A172 (cell line): ENCODE measurements at places on chromosomes 1 and 21.

GRCh38 chr1:162904579-162904978 lies 43.6 kb upstream of the CCDC190 start:
- DNase-seq: peak; percentile 77

DNA sequence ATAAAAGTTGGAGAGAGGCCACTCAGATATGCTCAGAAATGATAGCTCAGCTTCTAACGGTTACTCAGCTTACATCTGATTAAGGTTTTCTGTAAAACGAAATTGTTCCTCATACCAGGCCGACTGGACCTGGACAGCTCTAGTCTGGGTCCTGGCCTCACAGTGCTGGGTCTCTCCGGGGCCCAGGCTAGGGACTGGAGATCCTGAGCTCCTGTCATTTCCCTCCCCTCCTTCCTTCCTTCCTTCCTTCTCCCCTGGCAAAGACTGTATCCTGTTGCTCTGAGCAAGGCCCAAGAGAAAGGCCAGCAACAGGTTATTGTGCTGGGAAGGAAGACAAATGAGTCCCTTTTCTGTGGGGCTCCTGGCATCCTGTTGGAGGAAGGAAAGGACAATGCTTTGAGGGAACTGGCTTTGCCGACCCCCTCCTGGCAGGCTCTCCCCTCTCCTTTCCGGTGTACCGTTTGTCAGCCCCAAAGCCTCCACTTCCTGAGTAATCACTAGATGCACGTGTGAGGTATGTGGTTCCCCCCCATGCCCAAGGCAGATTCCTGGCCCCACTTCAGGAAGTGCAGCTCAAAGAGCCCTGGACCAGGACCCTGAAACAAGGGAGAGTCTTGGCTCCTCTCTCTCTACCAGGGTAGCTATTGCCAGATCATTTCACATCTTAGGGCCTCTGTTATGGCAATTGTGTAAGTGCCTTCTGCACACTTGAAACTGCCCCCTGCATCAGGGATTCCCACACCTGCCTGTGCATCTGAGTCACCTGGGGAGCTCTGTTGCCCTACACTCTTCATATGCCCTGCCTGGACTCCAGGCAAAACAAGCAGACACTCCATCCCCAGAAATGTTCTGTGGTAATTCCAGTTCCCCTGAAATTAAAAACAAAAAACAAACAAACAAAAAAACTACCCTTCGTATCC lies 212.7 kb upstream of the FGGY start:
- peak; percentile 58 for DNase-seq

- no peak for DNase-seq
These were observed 1.2 kb upstream of the SMIM1 start for GRCh38 chr1:3771108-3772026.

DNA sequence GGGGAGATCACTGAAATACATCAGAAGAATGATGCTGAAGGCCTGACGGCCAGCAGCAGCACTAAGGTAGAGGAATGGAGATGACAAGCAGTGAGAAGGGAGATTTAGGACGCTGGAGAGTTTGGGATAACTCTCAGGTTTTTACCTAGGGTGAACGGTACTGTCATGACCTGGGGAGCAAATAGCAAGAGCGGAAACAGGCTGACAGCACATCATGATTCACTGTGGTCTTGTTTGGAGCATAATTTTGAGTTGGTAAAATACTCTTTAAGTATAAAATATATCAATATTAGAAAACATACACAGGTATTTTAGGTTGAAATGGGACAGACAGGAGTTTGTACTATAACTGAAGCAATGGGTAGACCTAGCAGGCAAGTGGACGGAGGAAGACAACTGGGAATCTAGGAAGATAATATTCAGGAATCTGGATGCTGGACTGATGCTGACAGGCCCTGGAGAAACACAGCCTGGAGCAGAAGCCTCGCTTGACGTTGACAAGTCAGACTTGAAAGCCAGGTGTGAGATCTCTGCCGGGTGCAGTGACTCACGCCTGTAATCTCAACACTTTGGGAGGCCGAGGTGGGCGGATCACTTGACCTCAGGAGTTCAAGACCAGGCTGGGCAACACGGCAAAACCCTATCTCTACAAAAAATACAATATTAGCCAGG lies 33.3 kb downstream of the ALG14 start:
- peak; percentile 37 for DNase-seq

DNA sequence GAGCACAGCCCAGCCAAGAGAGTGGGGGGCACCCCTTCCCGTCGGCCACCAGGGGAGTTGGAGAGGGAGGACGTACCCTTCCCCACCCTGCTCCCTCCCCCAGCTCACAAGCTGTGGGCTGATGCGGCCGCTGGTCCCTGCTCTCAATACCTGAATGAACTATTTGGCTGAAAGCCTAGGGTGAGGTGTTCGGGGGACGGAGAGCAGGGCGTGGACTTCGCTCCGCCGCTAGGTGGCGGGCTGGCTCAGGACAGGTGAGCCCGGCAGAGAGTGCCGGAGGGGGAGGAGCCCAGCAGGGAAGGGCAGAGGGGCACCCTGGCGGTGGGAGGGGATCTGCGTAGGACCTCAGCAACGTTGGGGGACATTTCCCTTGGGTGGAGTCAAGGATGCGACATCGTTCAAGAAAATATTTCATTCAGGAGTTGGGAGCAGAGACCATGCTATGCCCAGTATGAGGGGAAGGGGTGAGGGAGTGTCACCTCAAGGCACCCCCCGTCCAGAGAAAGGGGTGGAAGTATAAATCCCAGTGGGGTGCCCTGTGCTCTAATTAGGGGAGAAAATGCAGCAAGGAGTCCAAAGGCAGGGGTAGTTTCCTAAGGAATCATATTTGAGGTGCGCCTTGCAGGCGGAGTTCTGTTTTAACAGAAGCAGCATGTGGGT lies 12.0 kb upstream of the RHBG start:
- no peak for DNase-seq

DNA sequence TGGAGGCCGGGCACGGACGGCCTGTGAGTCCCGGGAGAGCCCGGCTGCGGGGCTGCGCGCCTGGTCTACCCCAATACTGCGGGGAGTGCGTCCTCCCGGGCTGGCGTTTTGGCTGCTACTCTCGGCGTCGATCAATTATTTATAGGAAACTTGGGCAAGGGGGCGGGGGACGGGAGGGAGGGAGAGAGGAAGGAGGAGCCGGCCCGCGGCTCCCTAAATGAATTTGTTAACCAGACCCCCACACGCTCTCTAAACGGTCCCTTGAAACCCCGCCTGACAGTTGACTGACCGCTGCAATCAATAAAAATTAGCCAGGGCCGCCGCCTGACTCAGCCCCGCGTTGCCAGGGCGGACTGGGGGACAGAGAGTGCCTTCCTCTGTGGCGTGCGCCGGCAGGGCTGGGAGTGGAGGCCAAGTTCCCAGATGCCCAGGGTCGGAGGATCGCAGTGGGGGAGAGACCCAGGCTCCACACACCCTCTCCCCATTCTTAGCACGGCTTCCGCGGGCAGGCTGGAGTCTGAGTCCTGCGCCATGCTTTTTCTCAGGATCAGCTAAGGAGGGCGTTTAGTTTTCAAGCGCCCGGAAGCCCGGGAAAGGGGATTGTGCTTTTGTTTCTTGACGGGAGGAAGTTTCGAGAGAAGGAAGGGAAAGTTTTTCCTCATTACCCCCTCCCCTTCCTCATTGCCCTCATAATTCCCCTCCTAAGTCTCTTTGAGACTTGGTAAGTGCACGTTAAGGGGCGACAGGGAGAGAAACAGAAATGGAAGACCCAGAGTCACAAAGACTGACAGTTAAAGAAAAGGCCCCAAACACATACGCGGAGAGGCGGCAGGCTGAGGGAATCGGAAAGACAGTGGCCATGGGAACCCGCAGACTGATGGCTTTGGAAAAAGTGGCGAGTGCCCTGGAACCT lies 6.2 kb downstream of the PAX7 start:
- DNase-seq: no peak

DNA sequence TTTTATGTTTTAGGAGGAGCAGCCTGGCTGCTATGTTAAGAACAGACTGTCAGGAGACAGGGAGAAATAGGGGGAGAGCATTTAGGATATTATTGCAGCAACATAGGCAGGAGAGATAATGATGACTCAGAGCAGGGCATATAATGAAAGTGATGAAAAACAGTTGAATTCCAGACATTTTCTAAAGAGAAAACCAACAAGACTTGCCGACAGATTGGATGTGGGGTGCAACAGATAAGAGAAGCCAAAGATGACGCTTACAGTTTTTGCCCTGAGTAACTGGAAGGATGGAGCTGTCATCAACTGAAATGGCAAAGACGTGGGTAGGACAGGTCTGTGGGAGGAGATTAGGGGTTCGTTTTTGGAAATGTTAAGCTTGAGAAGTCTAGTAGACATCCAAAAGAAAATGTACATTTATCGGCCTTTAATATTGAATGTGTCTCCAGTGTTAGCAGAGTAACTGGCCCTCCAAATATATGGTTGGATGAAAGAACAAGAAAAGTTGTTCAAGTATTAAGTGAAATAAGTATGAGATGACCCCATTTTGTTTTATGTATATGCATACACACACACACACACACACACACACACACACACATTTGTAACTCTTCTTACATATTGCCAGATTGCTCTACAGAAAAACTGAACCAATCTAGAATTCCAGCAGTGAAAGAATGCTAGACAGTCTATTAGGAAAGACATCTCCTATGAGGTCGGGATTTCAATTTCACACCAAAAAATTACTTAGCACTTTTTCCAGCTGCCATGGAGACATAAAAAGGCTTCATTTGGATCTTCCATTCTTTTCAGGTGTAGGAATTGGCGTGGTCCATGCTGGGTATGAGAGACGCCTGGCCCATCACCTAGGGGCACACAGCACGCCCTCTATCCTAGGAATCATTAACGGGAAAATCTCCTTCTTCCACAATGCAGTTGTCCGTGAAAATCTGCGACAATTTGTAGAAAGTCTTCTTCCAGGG lies 17.2 kb downstream of the DNAJC16 start:
- peak; percentile 66 for DNase-seq

GRCh38 chr1:194184425-194184824 lies 998.0 kb upstream of the B3GALT2 start:
- DNase-seq: no peak

GRCh38 chr21:39645331-39645730 lies 32.6 kb downstream of the B3GALT5 start:
- no peak for DNase-seq

GRCh38 chr1:29362116-29362515 lies 125.8 kb downstream of the PTPRU start:
- no peak for DNase-seq

- no peak for DNase-seq
These were observed 148.7 kb downstream of the EDEM3 start for GRCh38 chr1:184605941-184606340.

DNA sequence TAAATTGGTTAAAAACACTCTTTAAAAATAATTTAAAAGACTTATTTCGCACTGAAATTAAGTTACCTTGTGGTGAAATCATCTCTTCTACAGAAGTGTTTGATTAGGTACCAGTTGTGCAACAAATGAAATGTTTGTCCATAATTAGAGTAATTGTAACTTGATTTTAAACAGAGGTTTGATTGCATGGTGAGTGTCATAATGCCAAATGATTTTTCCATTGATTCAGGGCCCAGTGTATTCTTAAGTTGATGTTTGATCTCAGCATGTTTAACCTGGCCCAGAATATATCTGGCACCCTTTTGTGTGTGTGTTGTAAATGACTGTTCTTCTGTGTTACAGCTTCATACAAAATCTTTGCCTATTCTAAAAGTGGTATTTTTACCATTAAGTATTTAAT lies 28.5 kb downstream of the LRRC8B start:
- DNase-seq: no peak

GRCh38 chr1:172497230-172497629 lies 35.7 kb upstream of the SUCO start:
- DNase-seq: peak; percentile 36

GRCh38 chr1:160821627-160822026 lies 25.7 kb downstream of the LY9 start:
- DNase-seq: no peak

- DNase-seq: no peak
These were observed 10.4 kb upstream of the ZNF669 start for GRCh38 chr1:247114351-247115140.

- no peak for DNase-seq
These were observed 72.0 kb downstream of the BEND5 start for GRCh38 chr1:48704736-48705135.

GRCh38 chr1:211511030-211511700 lies 19.2 kb upstream of the RD3 start:
- no peak for DNase-seq

DNA sequence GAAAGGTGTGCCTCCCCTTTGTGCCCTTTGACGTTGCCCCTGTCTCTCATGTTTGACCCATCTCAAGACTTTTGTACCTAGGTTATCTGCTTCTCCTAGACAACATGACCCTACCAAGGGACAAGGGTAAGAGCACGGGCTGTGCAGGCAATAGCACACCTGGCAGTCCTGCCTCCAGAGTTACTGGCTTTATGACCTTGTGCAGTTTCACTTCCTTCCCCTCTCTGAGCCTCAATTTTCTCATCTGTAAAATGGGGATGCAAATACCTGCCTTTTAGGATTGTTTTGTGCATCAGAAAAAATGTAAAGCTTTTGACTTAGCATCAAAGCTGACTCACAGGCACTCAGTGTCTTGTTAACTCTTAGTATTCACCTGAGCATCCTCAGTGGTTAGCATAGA lies 36.4 kb downstream of the ELK4 start:
- DNase-seq: no peak

GRCh38 chr21:18812308-18812707 lies 408.7 kb upstream of the TMPRSS15 start:
- DNase-seq: no peak

- no peak for DNase-seq
These were observed 13.5 kb downstream of the SHISA4 start for GRCh38 chr1:201902198-201902597.

DNA sequence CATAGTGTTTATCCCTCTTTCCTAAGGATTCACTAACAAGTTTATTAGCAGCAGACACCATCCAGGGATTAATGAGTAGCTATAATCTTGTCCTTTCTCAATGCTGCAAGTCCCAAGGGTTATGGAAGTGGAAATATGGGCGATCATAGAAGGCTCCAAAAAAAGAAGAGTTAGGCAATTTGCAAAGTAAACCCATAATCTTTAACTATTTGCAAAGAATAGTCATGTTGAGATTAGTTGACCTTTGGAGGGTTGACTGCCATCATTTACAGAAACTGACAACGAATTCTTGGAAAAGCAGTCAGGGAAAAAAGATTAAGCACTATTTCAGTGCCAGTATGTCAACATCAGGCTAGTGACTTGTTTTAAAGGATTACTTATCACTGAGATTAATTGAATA lies 169.9 kb downstream of the KCNT2 start:
- no peak for DNase-seq

GRCh38 chr21:35829067-35829466 lies 231.3 kb downstream of the SETD4 start:
- DNase-seq: no peak

DNA sequence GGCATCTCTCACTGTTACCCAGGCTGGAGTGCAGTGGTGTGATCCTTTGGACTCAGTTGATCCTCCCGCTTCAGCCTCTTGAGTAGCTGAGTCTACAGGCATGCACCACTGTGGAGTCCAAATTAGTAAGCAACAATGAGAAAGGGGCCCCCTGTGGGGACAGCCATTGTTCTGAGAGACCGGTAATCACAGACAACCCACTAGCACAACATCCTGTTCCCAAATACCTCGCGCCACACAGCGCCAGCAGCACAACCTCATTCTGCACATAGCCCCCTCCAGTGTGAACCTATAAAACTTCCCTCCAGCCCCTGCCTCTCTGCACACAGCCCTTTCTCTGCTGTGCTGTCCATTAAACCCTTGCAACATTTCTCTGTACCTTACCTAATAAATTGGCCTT lies 226.4 kb downstream of the DYRK1A start:
- peak; percentile 10 for DNase-seq

- DNase-seq: no peak
These were observed at the start of gene CD34 for GRCh38 chr1:207910591-207911354. Gene CD34, minus strand, starts transcription at chr1:207911125. Its CDS starts 45 bp downstream, at chr1:207911080.
